ENCODE measurements at places on chromosomes 1 and 21.

GRCh38 chr1:163351912-163352311, 30.2 kb downstream of the NUF2 start:
- no peak for DNase-seq

DNA sequence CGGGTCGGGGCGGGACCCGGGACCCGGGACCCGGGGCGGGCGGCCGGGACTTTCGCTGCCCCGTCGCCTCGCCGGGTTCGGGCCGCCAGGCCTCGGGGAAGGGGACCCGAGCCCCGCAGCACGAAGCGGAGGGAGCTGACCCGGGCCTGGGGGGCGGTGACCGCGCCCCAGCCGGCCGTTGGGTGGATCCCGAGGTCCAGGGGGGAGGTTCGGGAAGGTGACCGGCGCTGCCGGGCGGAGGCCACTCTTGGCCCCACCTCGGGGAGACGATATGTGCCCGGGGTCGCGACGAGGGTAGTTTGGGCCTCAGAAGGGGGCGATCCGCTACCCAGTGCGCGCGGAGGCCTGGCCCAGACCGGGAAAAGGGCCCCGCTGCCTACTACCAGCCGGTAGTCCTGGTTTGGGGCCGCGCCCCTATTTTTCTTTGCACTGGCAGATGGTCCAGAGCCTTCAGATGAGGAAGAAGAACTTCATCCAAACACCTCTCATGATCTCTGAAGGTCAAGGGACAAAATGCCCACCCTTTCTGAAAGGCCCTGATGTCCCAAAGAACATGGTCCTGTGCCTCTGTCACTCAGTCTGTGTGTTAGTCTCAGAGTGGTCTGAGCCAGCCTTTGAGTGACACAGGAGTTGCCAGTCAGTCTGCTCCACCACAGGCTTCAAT, 766 bp downstream of the AGO4 start:
- peak; percentile 17 for DNase-seq

DNA sequence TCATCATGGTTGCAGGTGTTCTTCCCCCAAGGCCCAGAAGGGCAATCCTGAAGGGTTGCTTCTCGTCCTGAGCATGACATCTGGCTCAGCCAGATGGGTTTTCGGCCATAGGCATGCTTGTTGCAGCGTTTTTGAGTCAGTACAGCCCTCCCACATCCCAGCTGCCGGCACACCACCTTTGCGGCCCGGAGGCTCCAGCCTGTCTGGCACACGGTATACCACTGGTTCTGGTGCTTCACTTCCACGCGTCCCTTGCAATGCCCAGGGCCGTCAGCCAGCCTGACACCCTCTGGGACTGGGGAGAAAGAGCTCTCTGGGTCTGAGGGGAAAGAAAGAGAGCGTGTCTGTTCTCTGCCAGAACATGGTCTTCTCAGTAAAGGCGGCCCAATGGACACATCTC, 7.2 kb downstream of the CD5L start:
- DNase-seq, result no peak

DNA sequence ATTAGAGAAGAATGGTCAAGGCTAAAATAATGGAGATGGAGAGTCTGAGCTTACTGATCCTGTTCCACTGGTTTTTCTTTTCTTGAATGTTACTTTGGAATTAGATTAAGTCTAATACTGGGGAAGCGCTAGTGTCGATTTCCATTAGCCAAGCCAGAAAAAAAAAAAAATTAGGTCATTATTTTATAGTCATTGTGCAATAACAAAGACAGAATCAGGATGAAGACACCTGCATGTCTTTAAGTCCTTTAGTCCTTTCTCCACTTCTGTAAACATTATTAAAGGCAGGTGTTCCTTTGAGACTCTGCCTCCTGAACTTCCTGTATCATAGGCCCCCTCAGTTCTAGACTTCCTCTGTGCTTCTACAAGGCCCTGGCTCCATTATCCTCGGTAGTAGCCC, 42.8 kb downstream of the MYSM1 start:
- DNase-seq, result no peak

DNA sequence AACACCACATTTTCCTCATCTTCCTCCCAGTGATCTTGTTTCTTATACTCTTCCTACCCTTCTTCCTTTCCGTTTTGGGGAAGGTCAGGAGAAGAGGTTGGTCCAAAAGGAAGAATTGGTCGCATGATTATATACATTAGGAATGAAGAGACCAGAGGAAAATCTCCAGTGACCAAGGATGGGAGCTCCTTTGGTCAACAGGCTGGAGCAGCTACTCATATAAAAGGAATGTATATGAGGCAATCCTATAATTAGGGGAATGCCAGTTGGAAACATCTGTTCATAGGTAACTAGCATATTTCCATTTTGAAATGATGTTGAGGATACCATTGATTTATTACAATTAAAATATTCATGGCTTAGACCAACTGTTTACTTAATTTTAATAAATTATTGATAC, 114.5 kb downstream of the LRRC40 start:
- DNase-seq, result no peak

DNA sequence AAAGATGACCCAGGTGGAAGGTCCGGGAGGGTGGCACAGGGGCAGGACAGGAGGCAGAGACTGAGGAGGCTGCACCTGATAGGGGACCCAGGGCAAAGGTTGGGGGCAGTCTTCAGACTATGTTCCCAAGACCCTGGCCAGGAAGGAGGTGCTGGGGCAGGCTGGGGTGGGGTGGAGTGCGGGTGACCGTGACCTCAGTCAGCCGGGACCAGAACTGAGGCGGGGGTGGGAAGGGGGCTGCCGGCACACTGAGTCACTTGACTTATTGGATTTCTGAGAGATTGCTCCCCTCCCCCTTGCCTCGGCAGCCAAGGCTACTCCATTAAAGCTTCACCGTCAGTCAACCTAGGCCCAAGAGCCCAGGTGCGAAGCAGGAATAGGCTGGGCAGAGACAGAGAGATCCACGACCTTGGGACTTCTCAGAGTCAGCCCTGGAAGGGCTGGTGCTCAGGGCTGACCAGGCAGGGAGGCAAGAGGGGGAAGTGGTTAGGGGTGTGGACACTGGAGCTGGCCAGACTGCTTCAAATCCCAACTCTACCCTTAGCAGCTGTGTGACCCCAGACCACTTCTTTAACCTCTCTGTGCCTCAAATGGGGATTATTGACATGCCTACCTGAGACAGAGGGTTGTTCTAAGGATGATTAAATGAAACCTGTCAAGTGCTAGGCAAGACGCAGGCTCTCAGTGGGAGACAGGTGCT, 47.9 kb upstream of the LAPTM5 start:
- DNase-seq, result no peak

DNA sequence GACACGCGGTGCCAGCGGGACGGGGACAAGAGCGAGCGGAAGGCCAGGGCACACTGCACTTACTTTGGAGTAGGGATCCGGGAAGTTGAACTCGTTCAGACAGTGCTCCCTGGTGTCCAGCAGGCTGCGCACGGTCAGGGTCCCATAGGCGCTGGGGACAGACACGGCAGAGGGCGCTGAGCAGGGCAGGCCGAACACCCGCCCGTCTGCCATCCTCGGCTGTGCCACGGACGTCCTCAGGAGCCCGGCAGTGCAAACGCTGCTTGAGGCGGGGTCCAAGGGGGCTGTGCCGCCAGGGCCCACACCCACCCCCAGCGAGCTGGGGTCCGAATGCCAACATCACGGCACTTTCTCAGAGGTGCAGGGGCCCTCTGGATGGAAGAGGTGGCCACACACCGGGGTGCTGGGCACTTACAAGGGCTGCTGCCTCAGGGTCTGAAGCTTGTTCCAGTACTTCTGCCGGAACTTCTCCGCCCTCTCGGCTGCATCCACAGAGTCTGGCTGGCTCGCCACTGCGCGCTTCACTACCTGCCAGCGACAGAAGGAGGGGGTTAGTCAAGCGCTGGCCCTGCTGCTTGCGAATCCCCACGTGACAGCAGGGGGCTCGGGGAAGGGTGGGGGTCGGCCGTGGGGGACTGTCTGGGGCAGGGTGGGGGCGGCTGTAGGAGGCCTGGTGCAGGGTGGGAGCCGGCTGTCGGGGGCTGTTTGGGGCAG, 12.3 kb downstream of the PANK4 start:
- DNase-seq, result no peak

DNA sequence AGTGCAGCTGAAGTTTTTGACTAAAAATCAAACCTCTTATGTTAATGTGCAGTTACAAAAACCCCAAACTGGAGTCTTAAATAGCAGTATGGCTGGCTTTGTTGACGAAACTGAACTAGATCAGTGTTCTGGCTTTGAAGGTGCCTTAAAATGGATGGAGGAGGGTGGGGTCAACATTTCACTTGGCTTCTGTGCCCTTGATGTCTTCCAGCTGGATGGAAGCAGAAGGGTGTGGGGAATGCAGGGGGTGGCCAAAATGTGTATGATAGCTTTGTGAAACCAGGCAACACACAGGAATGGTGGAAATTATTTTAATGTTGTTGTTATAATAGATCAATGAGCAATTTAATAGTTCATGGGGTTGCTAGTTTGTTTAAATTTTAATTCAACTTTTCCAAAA, 96.8 kb upstream of the C1orf105 start:
- no peak for DNase-seq

- DNase-seq, result no peak
Measured at GRCh38 chr1:8211251-8211882, 106.5 kb upstream of the SLC45A1 start.

DNA sequence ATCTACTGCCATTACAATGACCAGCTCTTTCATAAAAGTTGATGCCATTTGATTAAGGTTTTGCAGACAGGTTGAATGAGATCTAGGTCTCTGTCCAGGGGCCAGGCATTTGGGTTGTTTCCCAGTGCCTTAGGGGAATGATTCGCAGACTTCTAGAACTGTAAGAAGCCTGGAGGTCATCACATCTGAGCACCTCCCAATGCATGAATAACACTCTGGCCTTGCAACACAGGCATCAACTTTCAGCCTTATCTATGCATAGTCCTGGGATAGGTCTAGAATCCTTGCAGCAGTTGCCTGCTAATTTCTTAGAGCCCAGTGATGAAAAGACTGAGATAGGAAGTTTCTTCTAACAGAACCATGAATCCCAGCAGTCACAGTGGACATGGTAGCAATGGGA, 44.8 kb upstream of the KCND3 start:
- DNase-seq, result no peak

- no peak for DNase-seq
Measured at GRCh38 chr1:204829133-204829825, 41.4 kb upstream of the NFASC start.

DNA sequence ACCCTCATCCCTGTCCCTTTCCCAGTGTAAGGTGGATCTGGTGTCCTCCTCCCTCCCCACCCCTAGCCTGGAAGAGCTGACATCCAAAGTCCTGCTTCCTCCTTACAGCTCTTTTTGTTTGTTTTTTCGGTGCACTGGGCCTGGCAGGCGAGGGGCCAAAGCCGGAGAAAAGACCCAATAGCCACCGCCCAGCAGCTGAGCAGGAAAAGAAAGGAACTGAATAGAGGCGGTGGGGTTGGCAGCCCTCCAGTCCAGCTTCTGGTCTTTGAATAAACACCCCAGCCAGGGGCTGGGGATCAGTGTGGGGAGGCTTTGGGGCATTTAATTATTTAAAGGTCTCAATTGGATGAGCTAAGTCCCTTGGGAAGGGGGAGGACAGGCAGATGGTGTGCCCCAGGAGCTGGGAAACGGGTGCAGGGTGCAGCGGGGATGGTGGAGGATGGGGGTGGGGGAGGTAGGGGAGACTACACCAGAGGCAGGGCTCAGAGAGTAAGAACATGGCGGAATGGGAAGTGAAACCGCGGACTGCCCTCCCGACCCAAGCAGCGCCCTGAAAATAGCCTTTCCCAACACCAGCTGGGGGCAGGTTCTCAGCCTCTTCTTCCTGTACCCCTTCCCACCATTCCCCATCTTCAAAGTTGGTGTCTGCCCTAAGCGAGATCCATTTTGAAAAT, 20.2 kb downstream of the BTG2 start:
- DNase-seq, result no peak

DNA sequence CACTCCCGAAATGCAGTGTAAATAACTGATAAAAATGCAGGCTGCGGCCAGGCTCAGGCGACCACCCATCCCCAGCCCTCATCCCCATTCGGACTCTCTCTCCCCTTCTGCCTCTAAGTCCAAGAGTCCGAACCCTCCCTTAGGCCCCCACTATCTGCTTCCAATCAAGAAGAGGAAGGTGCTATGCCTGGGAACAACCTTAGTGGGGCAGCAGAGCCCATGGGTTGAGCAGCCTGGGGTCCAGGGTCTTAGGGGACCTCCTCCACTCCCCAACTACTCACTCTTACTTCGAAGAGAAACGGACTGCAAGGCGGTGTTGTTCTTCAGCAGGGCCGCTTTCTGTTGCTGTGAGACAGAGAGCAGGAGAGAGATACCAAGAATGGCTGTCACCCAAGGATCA, 12.2 kb downstream of the ARHGEF2 start:
- no peak for DNase-seq

DNA sequence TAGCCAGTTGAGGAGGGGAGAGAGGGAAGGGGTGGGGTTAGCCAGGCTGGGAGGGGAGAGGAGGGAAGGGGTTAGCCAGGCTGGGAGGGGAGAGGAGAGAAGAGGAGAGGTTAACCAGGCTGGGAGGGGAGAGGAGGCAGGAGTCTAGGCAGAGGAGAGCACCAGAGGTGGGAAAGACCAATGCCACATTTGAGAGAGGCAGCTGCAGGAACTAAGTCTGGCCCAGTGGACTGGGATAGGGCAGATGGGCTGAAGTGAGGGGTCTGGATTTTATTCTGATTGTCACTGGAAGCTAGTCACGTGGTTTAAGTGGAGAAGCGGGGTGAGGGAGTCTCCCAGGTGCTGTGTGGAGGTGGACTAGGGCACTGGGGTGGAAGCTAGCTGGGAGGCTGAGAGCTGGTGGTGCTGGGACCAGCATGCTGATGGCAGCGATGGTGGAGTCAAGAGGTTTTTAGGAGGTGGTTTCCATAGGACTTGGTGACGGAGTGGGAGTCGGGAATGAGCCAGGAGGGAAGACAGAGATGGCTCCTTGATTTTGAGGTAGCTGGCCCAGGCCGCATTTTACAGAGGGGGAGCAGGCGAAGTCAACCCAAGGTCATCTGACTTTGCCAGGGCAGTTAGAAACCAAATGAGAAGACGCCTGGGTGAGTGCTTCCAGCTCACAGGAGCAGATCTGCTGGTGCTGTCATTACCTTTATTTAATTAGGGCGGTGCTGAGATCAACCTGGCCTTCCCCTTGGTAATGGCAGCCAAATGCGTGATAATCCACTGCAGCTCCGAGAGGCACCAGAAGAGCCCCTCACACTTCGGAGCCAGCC, 42.8 kb downstream of the DISP3 start:
- no peak for DNase-seq

GRCh38 chr1:20069874-20070273, at the start of gene PLA2G5:
PLA2G5 (plus strand) TSS chr1:20070194; CDS start chr1:20084831, 14,637 bp downstream.
- no peak for DNase-seq

- DNase-seq, result peak; percentile 39
Measured at GRCh38 chr1:183306317-183307042, 111.7 kb downstream of the NMNAT2 start.
